Left ventricle myocardium inferior (tissue), 1 donor: ENCODE measurements at places on chromosomes 5 and 9.
A peak's percentile ranks its signal among the peaks of the same experiment; 100 is the strongest.

DNA sequence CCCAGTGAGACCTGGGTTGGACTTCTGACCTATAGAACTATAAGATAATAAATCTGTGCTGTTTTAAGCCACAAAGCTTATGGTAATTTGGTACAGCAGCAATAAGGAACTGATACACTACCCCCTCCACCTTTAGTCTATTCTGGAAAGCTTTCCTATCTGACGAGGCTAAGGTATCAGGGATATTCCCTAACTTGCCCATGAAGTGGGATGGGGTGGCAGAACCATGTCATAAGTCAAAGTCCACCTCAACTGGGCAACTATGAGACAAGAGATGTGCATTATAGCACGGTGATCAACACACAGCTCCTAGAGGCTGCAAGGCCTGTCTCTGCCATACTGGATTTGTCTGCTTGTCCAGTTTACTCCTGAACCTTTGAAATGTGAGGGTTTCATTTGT lies 146.8 kb upstream of the RAD23B start:
- no peak for DNase-seq

DNA sequence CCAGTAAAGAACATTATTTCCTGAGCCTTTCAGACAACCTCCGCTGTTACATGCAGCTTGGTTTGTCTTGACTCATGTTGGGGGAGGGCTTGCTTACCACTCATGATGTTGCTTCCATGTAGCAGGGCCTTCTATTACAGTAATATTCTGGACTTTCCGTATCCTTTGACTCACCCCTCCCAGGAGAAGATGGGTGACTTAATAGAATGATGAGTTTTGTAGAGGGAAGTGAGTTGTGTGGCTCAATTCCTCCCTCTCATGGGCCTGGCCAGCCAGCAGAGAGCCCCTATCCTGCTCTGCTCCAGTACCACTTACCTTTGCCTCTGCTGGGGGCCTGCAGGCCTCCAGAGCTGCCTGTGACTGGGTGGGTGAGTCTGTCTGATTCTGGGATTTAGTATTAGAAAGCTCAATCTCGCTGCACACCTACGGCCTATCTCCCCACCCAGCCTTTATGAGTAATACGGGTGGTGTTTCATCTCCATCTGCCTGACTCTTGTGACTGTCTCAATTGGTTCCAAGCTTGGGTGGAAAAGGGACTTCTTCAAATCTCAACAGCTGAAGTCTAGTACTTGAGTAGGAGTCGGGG lies 52.6 kb upstream of the KLF9 start:
- no peak for DNase-seq

DNA sequence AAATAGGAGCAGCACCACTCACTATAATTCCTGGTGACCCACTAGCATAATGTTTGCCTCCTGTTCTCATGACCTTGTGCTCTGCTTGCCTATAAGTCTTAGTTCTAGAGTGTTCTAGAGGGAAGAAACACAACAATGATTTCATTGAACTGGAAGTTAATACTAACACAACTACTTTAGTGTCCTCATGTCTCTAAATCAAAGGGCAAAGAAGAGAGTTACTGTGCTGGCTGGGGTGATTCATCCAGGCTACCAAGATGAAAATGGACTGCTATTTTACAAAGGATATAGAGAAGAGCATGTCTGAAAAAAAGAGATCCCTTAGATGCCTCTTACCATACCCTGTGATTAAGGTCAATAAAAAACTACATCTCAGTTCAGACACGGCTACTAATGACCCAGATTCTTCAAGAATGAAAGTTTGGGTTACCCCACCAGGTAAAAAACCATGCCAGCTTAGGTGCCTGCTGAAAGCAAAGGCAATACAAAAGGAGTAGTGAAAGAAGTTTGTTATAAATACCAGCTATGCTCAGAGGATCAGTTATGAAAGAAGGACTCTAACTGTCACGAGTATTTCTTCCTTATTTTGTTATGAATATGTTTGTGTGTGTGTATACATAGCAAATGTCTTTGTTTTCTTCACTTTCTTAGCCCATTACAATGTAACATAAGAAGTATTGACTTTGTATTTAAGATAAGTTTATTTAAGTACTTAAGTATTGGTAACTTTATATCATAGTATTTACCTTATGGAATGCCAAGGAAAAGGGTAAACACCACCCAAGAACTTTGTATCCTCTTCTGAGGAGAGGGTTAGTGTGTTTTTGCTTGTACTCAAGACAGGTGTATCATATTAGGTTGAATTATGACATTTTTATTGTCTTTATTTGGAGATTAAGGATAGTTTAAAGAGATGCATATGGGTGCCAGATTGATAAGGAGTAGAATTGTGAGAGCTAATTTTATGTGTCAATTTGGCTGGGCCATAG lies 314.1 kb upstream of the PTGER4 start:
- no peak for DNase-seq

DNA sequence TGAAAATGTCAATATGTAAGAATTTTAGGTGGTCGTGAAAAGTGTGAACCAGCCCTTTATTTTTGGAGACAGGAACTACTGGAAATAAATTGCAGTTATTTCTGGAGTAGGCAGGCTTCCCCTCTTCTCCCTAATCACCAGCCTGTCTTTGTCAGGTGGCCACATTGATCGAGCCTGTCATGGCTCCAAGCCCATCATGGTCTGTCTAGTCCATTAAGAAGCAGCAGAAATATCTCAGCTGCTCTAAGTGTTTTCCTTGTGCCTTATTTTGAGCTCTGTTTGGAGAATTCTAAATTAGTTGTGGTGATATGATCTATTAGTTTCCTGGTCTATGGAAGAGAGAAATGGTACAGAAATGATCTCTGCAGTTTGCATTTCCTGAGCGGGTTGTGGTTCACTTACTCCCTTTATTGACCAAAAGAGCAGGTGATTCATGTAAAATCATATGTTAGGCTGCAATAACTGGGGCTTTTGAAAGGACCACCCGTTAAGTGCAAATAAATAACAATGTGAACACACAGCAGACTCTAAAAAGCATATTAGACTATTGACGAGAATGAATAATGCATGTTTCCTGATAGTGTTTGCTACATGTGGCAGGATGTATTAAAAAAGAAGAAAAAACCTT lies 42.3 kb downstream of the BASP1 start:
- DNase-seq: no peak

- peak; percentile 44 for DNase-seq
Observed at GRCh38 chr5:14108170-14108996, 34.8 kb upstream of the TRIO start.

DNA sequence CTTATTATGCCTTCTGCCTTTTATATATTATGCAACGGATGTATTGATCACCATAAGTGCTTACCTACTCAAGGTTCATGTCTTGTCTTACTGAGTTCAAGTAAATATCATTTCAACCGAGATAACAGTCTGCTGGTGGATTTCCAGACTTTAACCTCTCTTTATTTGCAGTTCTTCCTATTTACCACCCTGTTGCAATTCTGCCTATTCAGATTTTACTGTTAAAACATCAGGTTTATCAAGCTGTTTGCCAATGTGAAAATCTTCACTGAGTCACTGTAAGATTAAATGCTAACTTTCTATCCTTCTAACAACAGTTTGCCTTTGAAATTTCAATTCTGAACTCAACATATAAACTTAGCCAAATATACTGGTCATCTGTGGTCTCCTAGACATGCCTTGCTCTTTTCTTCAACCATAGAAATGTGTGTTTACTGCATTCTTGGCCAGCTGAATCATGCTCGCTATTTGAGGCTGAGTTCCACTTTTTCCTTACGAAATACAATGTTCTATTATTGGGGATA lies 471.7 kb upstream of the RORB start:
- no peak for DNase-seq

DNA sequence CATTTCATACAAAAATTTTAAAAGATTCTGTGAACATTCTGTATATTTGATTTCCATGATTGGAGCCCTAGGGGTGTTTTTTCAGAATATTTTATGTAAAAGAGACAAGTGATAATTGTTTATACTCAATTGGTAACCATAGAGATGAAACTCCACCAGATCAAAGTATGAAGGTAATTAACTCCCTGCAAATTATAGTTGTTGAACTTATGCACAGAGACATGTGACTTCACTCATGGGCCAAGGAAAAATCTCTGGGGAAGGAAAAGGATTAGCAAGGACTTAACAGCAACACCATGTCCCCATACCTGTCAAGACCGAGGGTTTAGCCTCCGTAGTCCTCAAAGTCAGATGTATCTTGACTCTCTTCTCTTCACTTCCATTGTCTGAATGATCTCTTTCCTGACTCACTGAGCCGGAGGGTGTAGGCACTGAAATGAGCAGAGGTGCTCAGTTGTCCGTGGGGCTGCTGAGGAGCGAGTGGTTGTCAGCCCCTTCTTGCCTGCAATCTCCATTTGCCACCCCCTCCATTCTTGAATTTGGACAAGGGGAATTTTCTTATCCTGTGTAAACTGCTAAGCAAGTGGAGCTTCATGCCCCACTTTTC lies 17.5 kb upstream of the CXCL14 start:
- DNase-seq: no peak

GRCh38 chr5:132812123-132812765 lies 858 bp upstream of the SOWAHA start:
- no peak for DNase-seq

DNA sequence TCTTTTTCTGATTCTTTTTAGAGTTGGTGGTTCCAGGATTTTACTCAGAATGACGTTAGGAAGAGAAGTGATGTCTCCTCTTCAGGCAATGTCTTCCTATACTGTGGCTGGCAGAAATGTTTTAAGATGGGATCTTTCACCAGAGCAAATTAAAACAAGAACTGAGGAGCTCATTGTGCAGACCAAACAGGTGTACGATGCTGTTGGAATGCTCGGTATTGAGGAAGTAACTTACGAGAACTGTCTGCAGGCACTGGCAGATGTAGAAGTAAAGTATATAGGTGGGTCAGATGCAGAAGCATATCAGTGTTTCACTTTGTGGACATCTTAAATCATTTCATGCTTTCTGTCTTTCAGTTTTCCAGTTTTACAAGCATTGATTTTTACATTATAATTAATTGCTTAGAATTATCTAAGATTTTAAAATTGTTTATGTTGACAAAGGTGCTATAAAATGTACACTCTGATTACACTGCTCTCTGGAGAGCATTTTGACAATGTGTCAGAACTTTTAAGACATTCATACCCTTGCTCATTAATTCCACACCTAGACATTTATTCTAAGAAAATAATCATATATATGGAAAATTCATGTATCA lies 36.6 kb downstream of the NLN start:
- no peak for DNase-seq

DNA sequence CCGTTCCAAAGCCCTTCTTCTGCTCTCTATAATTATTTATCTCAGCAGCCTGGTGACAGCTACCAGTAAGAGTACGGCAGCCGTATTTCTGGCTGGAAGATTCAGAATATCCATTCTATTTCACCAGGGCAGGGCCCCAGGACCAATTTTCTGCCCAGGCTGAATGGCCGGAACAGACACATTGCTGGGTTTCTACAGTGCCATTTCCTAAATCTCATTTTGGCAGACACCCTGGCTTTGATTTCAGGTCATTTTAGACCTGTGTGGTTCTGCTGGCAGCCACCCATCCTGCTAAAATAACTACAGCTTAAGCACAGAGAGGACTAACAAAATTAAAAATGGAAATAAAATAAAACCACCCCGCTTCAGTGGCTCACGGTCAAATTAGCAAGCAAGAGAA lies 95.0 kb downstream of the CRB2 start:
- no peak for DNase-seq

DNA sequence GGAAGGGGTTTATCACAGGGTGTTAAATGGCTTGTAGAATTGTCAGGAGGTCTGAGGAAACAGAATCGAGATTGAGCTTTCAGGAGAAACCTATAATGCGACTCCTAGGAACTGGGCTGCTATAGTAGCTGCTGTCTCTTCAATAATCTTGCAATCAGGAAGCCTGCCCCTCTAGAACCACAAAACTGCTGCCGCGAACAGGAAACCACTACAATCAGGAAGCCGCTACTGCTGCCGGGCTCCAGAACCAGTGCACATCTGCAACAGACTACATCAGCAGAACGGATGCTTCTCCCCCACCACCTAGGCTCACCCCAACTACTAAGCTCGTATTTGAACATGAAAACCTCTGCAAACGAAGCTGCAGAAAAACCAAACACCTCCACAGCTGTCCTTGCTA lies 31.6 kb downstream of the TNFSF8 start:
- peak; percentile 40 for DNase-seq

GRCh38 chr9:129125478-129125877 lies 14.3 kb downstream of the PTPA start:
- no peak for DNase-seq

DNA sequence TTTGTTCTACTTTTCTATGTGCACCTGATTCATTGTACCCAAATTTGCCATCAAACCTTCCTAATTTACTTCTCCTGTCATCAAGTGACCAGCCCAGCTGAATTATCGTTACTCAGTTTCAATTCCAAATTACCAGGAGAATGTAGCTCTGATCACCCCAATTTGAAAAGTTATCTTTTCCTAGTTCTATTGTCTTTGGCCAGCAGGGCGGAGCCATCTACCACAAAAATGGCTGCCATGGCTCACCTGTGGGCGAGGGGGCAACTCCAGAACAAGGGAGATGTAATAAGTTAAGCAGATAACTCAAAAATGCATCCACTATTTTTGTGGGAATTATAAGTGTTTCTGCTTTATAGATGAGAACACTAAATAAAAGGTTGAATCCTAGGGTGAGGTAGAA lies 133.8 kb upstream of the MOCS2 start:
- no peak for DNase-seq

GRCh38 chr5:148540647-148541046 lies 113.7 kb downstream of the HTR4 start:
- DNase-seq: no peak

GRCh38 chr5:15574806-15575325 lies 74.9 kb downstream of the FBXL7 start:
- no peak for DNase-seq

GRCh38 chr5:132883261-132883834 lies 9.9 kb downstream of the LEAP2 start:
- no peak for DNase-seq

- DNase-seq: no peak
Observed at GRCh38 chr5:108529381-108529780, 147.5 kb upstream of the FBXL17 start.

- no peak for DNase-seq
Observed at GRCh38 chr5:93303291-93303691, 277.7 kb downstream of the NR2F1-AS1 start.
